Activated T-cell treated with anti-CD3 and anti-CD28 coated beads for 24 hours (primary cell): ENCODE measurements at places on chromosomes 2 and 18.

- no peak for DNase-seq
Observed at GRCh38 chr18:685438-685837, 27.0 kb downstream of the ENOSF1 start.

GRCh38 chr2:54572262-54572635 is 116.1 kb downstream of the SPTBN1 start:
- no peak for DNase-seq

DNA sequence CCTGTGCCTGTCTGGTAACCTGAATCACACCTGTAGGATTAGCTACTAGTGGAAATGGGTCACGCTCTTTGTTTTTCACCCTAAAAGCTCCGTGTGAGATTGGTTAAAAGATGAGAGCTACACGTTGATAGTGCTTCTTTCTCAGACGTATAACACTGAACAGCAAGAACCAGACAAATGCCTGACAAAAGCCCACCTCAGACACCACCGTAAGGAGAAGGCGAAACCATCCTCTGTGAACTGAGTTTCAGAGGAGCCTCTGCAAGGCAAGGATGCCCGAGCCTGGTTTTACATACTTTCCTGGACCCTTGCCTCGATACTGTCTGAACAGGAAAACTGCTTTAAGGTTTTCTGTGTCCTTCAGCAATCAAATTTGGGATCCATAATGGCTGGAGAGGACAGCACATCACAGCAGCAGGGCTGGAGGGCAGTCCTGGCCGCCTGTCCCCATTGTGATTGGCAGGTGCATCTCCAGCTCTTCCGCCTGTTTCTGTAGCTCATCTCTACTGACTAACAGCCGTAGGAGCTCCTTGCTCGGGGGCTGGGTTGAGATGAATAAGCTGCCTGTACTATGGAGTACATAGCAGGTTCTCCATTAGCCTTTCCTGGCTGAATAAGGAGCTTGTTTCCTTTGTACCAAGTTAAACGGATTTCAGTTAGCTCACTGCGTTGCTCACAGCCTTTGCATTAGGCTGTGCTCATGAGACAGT is 155.5 kb downstream of the MYT1L start:
- DNase-seq, result no peak

DNA sequence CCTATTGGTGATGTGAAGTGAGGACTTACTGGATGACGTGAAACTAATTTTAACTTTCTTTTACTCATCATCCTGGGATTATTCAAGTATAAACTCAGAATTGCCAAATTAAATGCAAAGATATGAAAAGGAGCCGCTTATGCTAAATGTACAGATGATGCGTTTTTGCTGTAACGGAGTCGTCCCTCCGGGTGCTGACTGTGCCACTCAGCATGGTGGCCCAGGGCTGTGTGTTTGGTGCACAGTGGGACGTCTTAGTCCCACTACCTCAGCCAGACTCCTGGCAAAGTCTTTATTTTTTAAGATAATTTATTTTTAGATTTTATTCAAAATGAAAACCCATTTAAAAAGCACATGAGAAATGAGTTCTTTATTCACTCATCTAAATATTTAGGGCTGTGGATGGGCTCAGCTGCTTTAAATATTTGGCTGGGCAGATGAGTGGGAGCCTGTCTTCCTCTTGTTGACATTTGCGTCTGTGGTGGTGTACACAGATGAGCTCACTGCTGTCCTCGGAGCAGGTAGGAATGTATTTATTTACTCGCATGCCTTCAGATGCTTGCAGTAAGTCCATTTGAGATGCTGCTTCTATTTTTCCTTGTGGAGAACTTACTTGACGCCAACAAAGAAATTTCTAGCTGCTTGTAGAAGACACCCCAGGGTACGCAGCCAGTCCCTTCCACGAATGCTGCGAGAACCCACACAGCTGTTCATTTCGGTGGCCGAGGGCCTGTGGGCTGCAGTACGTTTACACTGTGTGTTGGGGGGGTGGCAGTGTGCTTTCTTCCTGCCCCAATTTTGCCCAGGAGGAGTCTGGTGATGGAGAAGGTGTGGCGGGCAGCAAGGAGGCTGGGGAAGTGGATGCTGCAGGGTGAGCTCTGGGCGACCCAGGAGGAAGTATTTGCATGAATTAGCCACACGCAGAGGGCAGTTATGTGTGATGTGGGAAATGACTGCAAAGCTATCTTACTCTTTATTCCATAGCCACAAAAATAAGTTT is 105.0 kb downstream of the AGAP1 start:
- DNase-seq, result no peak

- no peak for DNase-seq
Observed at GRCh38 chr18:77114415-77115191, 18.0 kb downstream of the MBP start.

GRCh38 chr2:7044253-7045250 is 127.3 kb downstream of the RNF144A start:
- peak; percentile 47 for DNase-seq

GRCh38 chr18:3060667-3061580 is 48.0 kb upstream of the LPIN2 start:
- DNase-seq, result peak; percentile 33

GRCh38 chr2:120958623-120959366 is 223.1 kb downstream of the GLI2 start:
- no peak for DNase-seq

DNA sequence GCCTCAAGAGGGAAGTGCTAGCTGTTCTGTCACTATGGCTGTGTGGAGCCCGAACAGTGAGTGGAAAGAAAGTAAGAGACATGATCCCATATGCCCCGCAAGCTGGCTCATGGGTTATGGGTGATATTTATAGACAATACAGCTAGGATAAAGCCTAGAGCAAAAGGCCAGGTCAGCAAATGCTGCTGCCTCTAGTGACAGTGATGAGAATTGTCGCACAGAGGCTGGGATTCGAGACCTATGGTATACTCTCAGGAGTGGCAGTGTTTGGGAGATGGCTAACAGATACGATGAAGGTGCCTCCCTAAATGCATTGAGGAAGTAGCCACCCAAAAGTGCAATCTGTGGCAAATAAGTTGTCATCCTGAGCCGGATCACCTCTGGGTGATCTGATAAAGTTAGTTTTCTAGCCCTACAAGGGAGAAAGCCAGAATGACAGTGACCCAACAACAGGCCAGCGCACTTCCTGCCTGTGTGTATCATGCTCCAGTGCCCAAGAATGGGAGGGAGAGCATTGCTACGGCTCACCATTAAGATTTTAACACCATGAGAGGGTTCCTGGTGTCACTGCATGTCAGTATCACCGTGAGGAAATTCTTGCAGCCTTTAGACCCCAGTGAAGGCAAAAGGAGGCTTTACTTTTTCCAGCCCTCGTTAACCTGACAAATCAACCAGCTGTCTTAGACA is 92.2 kb upstream of the TGFA start:
- DNase-seq, result no peak

DNA sequence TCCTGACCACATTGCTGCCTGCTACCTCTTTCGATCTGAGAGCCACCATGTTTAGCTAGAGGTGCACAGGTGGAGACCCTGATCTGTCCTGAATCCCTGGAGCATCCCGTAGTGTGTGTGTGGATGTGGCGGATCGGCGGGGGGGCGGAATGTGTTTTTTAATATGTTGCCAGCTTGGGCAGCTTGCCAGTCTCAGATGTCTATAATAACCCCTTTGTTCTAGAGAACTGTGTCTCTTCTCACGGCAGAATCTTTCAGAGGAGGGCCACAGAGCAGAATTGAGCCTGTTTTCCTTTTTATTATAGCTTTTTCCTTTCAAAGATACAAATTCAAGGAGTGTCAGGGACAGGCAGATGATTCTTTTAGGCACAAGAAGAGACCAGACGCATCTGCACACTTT is 934.1 kb upstream of the KLHL29 start:
- DNase-seq, result no peak

DNA sequence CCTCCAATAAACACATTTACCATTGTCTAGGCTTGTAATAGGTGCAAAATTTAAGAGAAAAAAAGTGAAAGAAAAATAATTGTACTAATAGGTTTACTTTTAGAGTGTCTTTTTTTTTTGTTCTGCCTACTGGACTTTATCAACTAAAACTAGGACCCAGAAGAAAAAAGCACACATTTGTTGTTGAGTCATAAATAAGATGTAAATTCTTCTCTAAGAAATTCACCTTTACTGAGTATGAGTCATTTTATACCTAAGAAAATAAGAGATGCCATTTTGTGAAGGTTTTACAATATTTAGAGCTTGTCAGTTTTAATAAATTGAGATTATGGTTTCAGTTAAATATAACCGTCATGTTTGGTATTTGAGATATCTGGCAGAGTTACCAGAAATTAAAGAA is 19.2 kb downstream of the FARP2 start:
- no peak for DNase-seq

DNA sequence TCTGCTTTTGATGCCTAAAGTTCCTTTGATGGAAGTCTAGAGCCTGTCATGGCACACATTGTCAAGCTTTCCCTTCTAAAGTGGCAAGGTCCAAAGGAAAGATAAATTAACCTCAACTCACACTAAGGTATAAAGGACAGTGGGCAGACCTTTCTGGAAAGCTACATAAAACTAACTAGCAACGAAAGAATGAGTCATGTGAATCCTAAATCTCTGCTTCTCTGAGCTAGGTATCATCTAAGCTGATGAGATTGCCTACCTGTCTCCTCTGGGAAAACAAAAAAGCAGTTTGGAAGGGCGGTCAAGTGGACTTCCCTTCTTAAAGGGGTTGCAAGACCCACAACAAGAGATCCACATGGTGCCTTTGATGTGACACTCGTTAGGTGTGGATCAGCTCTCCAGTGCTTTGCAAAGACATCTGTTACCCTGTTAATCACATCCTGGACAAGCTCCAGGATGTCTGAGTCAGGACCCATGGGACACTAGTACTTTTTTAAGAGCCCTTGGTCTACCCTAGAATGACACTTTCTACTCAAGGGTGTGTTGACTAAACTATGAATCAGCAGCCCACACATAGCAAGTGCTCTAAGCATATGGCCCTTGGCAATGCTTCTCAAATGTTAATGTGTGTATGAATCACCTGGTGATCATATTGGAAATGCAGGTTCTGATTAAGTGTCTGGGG is 173.5 kb downstream of the ALK start:
- DNase-seq, result peak; percentile 13

DNA sequence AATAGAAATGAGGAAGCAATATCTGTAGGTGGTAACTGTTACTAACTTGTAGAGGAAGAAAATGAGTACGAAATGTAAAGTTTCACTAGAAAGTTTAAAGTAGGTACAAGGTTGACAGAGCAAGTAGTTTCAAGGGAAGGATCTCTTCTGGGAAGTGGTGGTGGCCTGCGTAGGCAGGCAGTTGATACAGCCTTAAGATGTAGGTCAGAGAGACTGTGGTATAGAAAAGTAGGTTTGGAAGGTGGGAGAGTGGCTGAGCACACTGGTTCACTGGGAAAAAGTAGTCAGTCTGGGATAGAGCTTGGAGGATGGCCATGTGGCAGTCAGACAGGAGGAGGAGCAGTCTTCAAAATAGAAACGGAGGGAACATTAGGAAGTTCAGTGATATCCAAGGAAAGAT is 23.5 kb downstream of the KDM3A start:
- DNase-seq, result no peak

DNA sequence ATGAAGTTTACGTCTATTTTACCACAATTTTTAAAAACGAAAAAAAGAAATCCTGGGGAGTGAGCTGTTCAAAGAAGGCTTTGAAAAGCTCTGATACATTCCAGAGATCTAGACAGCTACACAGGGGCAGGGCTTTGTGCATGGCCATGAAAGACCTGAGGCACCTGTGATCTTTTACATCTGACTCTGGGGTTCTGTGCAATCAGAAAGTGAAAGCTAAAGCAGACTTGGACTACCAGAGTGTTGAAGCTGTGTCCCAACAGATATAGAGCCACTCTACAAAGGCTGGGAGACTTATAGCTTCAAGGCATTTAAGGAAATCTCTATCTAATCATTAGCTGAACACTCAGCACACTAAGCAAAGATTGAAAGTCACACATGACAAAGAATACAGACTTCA is 34.1 kb downstream of the PARD6G start:
- DNase-seq, result no peak

DNA sequence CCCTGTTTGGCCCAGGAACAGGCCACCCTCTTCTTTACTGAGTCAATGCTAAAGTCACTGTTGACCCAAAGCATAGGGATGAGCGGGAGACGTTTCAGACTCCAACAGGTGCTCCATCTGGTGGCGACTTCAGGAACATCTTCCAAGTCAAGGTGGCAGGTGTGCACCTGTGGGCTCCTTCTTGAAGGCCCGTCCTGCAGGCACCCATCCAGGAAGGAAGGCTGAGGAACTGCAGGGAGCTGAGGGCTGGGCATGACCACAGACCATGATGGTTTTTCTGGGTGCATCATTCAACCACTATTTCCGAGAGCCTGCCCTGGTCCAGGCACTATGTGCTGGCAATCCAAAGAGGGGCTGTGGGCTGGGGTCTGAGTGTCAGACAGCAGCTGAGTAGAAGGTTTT is 142.8 kb downstream of the NDUFA10 start:
- DNase-seq, result peak; percentile 38

GRCh38 chr18:51069885-51070284 is 39.9 kb downstream of the SMAD4 start:
- no peak for DNase-seq
